Stimulated activated CD4-positive, alpha-beta T cell treated with anti-CD3 and anti-CD28 coated beads, TNF-alpha, amount 100 ng/mL, for 24 hours (primary cell): ENCODE measurements at places on chromosomes 7 and 10.

DNA sequence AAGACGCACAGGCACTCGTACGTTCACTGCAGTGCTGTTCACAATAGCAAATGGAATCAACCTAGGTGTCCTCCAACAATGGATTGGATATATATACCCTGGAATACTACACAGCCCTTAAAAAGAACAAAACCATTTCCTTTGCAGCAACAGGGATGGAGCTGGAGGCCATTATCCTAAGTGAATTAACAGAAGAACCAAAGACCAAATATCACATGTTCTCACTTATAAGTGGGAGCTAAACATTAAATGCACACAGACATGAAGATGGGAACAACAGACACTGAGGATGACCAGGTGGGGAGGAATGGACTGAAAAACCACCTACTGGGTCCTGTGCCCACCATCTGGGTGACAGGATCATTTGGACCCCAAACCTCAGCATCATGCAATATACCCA is 52.0 kb upstream of the EBF3 start:
- DNase-seq: no peak

DNA sequence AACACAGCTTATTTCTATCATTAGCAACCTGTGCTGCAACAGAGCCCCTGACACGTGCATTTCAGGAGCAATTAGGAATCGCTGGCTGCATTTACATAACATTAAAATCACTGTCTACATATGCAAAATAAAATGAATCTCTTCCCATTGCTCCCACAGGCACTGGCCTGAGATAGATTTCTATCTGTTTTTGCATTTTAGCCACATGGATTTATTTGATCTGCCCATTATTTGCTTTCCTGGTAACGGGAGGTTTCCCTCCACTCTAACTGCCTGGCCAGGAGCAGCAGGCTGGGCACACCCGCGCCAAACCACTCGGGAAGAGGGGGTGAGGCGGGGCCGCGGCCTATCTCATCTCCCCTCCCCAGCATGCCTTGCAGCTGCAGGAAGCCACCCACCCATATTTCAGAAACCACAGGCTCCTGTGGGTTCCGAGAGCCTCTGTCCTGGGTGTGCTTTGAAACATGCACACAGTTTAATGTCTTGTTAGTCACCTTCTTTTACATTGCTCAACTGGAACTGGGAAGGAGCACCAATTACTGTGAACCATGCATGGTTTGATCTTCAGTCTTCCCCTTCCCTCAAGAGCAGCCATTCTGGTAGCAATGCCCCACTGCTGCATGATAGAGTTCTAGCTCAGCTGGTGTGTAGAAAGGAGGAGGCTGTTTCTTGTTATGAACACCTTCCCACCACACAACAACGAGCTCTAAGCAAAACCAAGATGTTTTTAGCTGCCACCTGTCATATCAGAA is 37.7 kb upstream of the IKZF1 start:
- DNase-seq: peak; percentile 63

DNA sequence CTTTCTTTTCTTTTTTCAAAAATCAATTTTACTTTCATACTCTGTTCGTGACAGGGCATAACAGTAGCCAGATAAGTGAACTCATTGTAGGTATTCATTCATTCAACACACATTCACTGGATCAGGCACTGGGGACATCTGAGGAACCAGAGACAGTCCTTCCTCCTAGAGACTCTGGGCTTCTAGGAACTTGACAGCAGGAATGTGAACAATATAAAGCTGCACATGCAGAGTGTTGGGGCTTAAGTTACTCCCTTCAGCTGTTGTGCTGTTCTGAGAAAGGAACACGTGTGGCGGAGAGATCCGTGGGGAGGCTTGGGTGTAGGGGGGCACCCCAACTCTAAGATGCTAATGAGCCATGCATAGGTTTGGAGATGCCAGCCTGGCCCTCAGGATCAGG is 120.4 kb downstream of the PKD1L1 start:
- DNase-seq: no peak

- no peak for DNase-seq
These were observed 322.7 kb downstream of the CRPPA start for GRCh38 chr7:16098585-16099179.

DNA sequence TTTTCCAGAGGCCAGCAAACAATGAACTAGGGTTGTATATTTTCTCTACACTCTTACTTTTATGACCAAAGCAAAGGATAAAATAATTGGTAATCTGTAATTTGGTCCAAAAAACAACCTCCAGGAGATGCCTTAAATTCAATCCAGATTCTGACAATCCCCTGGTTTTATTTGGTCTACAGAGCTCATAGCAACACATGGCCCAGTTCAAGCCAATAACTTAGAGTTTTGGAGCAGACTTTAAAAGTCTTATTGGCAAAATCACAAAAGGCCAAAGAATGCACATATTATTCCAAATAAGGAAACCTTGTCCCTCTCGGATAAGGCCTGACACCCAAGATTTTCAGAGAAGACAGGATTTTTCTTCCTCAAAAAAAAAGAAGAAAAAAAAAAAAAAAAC is 51.9 kb downstream of the SORBS1 start:
- no peak for DNase-seq

GRCh38 chr10:4470231-4470835 is 355.7 kb upstream of the AKR1E2 start:
- no peak for DNase-seq

DNA sequence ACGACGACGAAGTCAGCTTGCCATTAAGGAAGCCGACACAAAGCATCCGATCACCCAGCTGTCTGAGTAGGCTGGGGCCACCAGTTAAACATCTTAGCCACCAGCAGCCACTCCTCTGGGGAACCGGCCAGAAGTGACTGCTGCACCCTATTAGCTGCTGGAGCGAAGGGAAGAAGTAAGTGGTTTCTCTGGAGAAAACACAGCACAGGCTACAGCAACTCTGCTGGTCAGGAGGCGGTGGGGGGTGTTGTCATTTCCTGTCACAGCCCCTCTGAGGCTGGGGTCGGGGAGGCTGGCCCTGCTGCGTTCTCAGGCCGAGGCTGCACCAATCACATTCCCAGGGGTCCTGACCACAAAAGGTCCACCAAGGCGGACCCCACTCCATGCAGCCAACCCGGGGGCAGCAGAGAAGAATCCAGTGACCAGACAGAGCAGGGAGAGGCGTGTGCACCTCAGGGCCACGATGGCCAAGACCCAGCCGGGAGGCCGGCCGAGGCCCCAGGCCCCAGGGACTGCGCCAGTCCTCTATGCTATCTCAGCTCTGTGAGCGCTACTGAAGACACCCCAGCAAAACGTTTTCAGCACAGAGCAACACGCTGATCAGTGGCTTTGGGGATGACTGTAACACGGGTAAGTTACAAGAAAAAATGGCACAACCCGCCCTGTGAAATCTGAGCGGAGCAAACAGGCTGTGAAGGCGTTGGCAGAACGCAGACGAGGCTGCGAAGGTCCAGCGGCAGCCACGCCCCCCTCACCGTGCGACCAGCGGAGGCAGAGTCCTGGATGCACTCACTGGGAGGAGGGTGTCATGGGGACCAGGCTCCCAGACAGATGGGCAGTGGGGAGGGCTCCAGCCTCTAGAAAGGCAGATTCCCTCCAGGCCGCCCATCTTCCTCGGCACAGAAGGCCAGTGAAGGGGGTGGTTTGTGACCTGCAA is 24.8 kb downstream of the STK32C start:
- no peak for DNase-seq

DNA sequence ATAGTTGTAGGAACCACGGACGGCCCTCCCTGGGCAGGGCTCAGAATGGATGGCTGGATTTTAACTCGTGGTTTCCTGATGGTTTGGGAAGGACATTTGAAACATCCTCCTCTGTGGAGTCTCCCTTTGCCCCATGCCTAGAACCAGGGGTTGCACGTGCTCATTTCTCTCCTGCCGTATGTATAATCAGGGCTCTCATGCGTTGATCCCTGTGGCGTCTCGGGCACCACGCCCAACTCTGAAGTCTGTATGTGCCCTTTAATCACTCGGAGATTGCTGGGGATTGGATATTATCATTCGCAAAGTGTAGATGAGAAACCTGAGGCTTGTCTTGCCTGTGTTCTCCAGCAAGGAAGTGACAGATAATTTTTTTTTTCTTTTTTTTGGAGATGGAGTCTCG is 257.1 kb downstream of the CAMK1D start:
- no peak for DNase-seq

GRCh38 chr7:6167587-6168476 is 104.6 kb downstream of the CYTH3 start:
- no peak for DNase-seq

DNA sequence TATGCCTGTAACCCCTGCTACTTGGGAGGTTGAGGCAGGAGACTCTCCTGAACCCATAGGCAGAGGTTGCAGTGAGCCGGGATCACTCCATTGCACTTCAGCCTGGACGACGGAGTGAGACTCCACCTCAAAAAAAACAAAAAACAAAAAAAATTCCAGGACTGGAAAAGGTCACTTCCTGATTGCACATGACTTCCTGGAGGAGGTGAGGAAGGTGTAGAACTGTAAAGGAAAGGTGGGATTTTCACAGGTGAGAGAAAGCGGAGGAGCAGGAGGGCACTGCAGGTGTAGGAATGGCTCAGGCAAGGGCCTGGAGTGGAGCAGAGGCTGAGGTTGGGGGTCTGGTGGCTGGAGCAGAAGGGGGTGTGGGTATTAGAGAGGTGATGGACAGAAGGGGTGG is 3.2 kb upstream of the MUC3A start:
- no peak for DNase-seq

- no peak for DNase-seq
These were observed 2.8 kb upstream of the ABI1 start for GRCh38 chr10:26863351-26864076.

DNA sequence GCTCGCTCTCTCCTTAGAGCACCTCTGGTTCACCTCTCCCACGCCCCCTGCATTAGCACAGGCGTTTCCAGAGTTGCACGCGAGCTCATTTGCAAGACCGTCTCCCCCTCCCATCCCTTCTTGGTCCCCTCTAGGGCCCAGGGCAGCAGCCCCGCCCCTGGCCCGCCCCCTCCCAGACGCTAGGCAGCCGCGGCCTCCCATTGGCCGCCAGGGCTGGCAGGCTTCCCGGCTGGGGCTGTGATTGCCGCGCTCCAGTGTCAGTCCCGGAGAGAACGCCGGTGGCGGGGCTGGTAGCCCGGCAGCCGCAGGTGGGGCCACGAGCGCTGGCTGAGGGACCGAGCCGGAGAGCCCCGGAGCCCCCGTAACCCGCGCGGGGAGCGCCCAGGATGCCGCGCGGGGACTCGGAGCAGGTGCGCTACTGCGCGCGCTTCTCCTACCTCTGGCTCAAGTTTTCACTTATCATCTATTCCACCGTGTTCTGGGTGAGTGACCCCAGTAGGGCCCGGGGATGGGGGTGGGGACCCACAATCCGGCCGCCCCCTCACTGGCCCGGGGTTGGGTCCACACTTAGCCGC is at the start of gene TSPAN15:
TSS of gene TSPAN15 (plus strand) at position 257 of the 575 bp plus-strand sequence. CDS start at position 387, 130 bp downstream.
- DNase-seq: peak; percentile 59

DNA sequence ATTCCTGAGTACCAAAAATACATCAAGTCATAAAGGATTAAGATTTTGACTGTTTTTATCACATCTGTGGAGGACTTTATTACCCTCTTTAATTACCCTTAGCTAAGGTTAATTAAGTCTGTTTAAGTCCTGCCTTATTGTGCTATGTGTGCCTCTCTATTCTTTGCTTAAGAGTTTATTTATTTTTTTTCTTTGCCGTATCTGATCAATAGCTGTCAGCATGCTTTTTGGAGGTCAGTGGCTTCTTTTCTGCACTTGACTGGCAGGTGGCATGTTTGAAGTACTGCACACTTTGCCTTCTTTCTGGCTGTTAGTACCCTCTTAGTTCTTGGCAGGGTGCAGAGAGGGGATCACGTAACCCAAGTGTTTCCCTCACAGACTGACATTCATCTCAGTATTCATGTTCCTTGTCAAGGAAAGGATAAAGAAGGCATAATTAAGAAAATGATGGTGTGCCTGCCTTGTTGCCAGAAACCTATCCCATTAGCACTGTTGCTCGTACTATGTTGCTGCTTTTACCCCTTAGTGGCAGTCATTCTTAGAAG is 225.8 kb downstream of the EXOC4 start:
- no peak for DNase-seq

- DNase-seq: no peak
These were observed 2.9 kb upstream of the JAKMIP3 start for GRCh38 chr10:132062641-132063390.

DNA sequence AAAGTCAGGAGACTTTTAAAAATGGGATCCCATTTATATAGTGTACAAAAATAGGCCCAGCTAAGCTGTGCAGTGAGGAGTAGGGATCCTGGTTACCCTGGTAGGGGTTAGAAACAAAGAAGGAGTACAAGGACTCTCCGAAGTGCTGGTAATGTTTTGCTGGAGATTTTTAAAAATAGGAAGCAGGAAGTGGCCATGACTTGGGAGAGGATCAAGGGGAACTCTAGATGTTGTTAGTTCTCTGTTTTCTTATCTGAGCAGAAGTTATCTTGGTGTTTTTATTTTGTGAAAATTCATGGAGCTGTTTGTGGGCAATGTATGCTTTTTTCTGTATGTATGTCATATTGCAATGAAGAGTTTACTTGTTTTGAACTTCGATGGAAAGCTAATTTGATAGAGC is 373.9 kb downstream of the SFMBT2 start:
- DNase-seq: no peak

DNA sequence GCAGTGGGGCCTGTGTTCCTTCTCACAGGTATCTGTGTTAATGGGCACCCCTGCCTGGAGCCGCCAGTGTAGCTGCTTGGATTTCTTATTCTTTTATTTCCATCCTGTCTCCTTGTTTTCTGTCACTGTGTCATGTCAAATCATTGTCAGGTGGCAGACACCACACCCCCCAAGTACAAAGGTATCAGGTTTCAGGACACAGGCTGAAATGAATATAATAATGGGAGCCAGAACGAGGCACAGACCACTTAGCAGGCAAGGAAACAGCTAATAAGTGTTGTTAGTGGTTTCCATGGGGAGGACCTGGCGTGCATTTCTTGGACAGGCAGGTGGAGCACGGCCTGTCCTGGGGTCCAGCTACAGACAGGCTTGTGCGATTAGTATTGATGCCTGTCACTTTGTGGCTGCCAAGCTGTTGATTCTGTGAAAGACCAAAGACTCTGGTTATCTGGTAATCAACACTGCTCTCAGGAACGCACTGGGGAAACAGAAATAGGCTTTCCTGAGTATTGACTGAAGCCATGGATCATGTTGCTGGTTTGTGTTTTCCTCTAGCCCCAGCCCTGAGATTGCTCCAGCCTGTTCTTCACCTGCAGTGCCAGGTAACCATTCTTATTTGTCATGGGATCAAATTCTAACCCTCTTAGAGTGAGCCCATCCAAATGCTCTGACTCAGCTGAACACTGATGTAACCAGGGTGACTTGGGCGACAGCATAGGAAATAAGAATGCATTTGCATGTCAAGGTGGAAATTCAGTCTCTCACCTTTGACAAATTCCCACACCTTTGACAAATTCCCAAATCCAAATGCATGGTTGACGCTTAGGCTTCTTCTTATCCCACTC is 1002.0 kb downstream of the LRMDA start:
- no peak for DNase-seq

- no peak for DNase-seq
These were observed 3.9 kb upstream of the SFMBT2 start for GRCh38 chr10:7414766-7415165.

DNA sequence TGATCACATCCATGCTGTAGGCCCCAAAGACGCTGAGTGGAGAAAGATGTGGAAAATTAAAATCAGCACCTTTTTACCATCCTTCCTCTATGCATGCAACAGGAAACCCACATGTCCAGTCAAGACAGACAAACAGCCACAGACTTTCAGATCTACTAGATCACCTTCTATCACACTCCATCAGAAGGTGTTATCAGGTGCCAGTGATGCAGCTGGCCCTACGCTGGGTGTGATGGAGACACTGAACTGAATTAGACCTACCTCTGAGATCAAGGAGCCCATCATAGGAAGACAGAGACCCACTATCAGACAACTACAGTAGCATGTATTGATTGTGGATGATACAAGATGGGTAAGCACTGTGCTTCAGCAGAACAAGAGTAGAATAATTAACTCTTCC is 15.5 kb downstream of the CYP3A4 start:
- DNase-seq: no peak
